ENCODE measurements at places on chromosomes 6 and 20.

GRCh38 chr6:53464927-53465460 lies 79.9 kb downstream of the GCLC start:
- no peak for DNase-seq

GRCh38 chr20:60469829-60470228 lies 511.6 kb downstream of the CDH26 start:
- no peak for DNase-seq

- DNase-seq: no peak
Observed at GRCh38 chr6:96468281-96468680, 53.3 kb upstream of the UFL1 start.

DNA sequence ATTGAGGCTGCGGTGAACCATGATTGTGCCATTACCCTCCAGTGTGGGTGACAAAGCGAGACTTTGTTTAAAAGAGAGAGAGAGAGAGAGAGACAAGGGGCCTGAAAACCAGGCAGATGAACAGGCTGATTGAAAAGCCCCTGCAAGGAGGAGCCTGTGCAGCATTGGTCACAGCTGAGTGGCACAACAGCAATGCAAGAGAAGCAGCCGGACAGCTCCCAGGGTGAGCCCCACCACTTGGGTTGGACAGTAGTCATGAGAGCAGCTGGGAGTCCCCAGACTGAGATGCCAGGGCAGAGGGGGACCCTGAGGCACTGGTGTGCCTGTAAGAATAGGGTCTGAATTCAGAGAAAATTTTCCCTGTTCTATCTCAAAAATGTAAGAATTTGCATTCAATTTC lies 10.2 kb downstream of the DNPH1 start:
- DNase-seq: no peak

- no peak for DNase-seq
Observed at GRCh38 chr6:52981222-52981900, 13.7 kb downstream of the GSTA4 start.

DNA sequence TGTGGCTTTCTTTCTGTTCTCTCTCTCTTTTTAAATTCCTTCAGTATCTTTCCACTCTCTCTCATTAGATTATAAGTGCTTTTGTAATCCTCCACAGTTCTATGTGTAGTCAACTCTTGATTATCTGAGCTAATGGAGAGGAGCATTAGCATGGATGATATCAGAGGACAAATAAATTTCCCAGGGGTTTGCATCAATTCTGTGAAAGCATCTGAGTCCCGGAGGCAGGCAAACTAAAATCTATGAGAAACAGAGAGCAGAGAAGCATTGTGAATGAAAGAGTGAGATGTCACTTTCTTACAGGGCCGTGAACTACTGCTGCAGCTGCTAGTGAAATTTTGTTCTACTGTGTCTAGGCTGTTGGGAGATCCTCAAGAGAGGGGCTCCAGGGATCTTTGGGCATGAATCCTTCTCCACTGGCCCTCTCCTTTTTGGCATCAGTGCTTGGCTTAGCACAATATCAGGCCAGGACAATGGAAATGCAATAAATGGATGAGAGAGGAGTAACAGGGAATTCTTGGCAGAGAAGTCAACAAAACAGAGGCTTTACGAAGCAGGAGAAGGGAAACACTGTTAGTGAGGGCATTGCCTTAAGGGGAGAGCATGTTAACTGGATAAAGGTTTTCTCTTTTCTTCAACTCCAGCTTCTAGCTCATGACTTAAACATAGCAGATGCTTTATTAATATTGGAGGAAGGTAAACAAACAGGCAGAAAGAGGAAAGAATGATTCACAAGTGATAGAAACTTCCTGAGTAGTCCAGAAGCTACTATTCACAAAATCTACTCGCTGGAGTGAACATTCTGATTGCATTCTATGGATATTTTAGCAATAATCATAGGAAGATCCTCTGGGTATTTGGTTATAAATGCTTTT lies 847.0 kb upstream of the MAP3K7 start:
- no peak for DNase-seq

DNA sequence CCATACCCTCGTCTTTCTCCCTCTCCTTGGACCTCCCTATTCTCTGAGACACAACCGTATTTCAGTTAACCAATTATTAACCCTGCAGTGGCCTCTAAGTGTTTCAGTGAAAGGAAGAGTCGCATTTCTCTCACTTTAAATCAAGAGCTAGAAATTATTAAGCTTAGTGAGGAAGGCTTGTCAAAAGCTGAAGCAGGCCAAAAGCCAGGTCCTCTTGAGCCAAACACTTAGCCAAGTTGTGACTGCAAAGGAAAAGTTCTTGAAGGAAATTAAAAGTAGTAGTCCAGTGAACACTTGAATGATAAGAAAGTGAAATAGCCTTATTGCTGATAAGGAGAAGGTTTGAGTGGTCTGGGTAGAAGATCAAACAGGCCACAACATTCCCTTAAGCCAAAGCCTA lies 58.3 kb downstream of the SNX9 start:
- DNase-seq: no peak

- peak; percentile 69 for DNase-seq
Observed at GRCh38 chr6:109762769-109763441, 71.8 kb downstream of the FIG4 start.

- no peak for DNase-seq
Observed at GRCh38 chr6:134419716-134420115, 101.8 kb upstream of the SGK1 start.

DNA sequence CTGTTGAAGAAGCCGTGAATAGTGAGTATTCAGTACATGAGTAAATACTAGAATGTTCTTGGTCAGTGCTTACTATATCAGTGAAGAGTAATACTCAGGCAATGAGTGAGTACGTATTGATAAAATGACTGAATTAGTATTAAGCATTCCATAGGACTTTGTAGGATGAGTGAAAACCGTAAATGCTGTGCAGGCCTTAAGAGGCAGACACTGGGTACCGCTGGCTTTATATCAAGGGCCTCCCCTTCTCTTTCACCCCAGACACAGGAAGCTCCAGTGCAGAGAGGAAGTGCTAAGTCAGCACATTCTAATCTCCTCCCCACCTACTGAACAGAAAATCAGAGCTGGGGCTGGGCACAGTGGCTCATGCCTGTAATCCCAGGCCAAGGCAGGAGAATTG lies 24.2 kb downstream of the POFUT1 start:
- peak; percentile 33 for DNase-seq

DNA sequence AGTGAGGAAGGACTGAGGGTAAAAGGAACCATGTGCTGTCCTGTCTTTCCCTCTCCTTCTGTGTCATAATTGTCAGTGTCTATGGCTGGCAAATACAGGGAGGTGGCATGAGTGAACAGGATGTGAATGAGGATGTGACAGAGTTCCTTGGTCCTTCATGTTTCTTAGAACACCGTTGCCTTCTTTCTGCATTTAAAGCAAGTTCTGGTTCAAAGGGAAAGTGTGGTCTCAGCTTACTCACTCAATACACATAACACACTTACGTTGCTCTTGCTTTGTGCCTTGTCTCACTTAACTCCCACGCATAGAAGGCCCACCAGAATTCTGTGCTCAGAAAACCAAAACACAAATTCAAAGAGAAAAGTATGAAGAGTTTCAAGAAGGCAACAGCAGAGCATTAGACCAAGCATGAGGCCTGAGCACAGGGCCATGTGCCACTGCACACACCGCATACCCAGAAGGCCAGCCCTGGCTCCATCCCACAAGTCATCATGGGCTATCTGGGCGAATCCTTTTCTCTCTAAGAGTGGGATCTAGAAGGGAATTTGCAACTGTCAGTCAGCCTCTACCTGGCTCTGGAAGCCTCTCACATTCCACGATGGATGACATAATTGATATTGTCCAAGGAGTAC lies 38.9 kb upstream of the SAYSD1 start:
- DNase-seq: no peak

DNA sequence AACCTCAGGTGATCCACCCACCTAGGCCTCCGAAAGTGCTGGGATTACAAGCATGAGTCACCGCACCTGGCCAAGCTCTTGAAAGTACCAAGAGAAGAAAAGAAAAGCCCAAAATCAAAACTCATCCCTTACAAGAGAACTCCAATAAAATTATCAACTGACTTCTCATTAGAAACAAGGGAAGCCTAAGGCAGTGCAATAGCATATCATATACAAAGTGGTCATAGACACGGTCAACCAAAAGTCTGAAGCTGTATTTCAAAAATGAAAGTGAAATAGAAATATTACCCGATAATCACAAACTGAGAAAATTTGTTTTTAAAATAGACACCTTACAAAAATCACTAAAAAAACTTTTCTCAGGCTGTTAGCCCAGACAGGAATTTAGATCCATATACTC lies 1321.1 kb upstream of the GJE1 start:
- no peak for DNase-seq

DNA sequence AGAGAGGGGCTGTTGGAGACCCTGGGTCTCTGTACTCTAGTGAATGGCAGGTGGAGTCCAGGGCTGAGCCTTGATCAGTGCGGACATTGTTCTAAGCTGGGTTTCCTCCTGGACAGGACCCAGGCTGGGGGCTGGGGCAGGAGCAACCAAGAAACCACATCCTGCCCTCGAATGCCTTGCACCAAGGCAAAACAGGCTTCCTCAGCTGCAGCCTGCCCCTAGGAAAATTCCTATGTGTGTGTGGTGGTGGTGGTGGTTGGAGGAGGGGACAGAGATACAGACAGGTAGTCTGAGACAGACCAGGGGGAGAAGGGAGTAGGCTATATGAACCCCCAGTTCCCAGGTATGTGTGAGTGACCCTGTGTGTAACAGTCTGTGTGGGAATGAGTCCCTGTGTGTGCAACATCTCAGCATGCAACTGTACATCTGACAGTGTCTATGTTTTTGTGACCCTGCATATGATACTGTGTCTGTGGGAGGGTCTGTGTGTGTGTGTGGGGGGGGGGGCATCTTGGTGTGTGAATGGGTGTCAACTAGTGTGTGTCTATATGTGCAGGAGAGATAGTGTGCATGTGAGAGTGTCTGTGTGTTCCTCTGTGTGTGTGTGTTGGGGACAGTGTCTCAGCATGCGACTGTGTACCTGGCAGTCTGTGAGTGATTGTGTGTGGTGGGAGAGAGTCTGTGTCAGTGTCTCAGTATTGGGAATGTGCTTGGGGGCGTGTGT lies 3.0 kb downstream of the GLP1R start:
- DNase-seq: no peak

DNA sequence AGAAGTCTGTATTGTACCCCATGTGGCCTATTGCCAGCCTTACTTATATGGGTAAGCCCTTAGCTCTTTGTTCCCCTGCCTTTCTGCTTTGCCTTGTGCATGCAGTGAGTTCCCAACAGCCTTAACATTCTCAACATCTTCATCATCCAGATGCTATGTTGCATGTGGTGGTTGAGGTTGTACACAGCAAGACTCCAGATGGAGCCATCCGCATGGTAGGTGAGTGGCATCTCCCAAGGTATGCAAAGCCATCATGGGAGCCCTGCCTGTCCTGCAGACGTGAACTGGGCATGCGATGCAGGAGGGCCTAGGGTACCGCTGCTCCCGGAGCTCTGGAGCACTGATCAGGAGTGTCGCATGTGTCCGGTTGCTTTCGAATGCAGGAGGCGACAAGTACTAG lies 16.1 kb downstream of the CEP43 start:
- no peak for DNase-seq

DNA sequence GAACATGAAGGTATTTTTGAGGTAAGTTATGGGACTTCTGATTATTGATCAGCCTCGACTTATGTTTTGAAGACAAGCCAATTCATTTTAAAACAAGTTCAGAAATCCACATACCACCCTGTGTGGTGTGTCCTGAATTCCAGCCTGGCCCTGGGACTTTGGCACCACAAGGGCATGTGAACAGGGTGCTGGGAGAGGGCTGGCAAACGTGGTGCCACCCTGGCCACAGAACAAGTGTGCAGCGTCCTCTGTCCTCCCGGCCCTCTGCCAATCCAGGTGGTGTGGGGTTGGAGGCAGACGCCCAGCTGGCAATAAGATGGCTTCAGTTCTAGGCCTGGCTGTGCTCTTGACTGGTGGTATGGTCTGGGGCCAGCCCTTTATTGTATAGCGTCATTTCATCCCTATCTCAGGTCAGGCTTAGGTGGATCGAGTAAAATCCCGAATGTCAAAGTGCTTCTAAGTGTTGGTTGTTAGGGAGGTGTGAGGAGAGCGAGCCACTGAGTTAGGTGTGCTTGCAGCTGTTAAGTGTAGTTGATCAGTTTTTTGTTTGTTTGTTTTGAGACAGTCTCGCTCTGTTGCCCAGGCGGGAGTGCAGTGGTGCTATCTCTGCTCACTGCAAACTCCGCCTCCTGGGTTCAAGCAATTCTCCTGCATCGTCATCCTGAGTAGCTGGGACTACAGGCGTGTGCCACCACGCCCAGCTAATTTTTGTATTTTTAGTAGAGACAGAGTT lies 84.2 kb downstream of the RNF144B start:
- no peak for DNase-seq

DNA sequence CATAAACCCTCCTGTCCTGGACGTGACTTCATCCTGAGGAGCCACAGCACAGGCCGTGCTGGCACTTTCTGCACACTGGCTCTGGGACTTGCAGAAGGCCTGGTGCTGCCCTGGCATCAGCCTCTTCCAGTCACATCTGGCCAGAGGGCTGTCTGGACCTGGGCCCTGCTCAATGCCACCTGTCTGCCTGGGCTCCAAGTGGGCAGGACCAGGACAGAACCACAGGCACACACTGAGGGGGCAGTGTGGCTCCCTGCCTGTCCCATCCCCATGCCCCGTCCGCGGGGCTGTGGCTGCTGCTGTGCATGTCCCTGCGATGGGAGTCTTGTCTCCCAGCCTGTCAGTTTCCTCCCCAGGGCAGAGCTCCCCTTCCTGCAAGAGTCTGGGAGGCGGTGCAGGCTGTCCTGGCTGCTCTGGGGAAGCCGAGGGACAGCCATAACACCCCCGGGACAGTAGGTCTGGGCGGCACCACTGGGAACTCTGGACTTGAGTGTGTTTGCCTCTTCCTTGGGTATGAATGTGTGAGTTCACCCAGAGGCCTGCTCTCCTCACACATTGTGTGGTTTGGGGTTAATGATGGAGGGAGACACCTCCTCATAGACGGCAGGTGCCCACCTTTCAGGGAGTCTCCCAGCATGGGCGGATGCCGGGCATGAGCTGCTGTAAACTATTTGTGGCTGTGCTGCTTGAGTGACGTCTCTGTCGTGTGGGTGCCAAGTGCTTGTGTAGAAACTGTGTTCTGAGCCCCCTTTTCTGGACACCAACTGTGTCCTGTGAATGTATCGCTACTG lies 22.0 kb upstream of the PYGB start:
- no peak for DNase-seq

DNA sequence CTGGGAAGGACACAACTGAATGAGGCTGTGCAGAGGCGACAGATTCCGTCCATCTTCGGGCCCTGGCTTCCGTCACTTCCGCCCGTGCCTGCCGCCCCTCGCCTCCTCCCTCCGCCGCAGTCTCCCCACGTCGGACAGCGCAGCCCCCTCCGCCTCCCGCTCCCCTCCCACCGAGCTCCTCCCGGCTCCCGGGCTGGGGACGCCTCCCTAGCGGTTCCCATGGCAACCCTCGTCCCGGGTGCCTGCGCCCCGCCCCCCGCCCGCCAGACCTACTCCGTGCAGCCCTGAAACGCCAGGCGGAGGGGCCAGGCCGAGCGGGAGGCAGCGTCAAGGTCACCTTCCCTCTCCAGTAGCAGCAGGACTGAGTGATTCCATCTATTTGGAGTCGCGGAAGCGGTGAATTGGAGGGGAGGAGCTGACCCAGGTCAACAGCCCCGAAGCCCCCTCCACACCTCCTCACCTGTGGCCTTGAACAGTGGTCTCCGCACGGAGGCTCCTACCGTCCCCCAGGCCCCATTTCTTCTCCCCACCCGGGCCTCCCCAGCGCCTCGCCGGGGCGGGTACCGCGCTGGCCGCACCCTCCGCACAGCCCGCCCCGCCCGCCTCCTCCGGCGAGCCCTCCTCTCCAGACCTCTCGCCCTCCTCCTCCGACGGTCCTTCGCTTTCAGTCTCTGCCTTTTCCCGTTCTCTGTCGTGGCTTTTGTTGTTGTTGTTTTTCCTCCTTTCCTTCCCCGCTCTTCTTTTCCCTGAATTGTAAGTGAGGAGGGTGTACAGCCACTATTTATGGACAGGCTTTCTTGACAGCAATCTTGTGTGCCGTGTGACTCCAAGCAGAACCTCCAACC lies 951 bp downstream of the NRSN2 start:
- DNase-seq: peak; percentile 95
